Muscle of back (tissue), 13 donors: ENCODE measurements at places on chromosomes 2 and 18. TPM values are rescaled to one million over a fixed set of nuclear protein-coding genes. Genes with fewer than 3 reads are reported as not detected.

OXER1 gene
- polyA plus RNA-seq = 4.6 TPM

PAX8 gene
- 3.6 TPM for polyA plus RNA-seq

LHCGR gene
- polyA plus RNA-seq = 0.13 TPM

SEC11C gene
- 15.3 TPM for polyA plus RNA-seq

CD28 gene
- polyA plus RNA-seq = 4.6 TPM

C1QL2 gene
- polyA plus RNA-seq = not detected

SLC5A7 gene
- polyA plus RNA-seq = 0.22 TPM

ALLC gene
- polyA plus RNA-seq = not detected

ACKR3 gene
- polyA plus RNA-seq = 35.7 TPM

TMEM182 gene
- 119 TPM for polyA plus RNA-seq

CYS1 gene
- 11.0 TPM for polyA plus RNA-seq

MAP4K3 gene
- 44.5 TPM for polyA plus RNA-seq

ALS2 gene
- 17.5 TPM for polyA plus RNA-seq

PDE11A gene
- 0.67 TPM for polyA plus RNA-seq

ARHGAP28 gene
- polyA plus RNA-seq = 30.6 TPM

GRCh38 chr2:25851740-25852503, 26.4 kb downstream of the ASXL2 start:
- DNase-seq = peak; percentile 54

GRCh38 chr2:173884025-173884802, 81.0 kb downstream of the SP3 start:
- no peak for DNase-seq

DNA sequence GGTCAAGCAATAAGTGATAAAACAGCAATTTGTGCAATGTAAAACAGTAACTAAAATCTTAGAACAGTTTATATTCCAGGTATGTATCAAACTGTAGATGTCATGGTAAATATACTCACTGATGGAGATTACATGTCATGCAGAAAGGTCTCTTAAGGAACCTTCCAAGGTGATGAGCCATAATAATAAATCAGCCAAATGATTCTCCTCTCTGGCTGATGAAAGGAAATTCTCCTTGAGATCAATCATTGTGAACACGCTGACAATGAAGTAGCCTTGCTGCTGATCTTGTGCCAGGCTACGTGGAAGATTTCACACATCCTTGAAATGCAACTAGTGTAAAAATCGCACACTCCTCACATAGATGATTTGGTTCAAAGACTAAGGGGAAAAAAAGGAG, 392.5 kb upstream of the CDH7 start:
- DNase-seq = no peak

- no peak for DNase-seq
Observed at GRCh38 chr2:71829008-71829407, 318.7 kb downstream of the CYP26B1 start.

DNA sequence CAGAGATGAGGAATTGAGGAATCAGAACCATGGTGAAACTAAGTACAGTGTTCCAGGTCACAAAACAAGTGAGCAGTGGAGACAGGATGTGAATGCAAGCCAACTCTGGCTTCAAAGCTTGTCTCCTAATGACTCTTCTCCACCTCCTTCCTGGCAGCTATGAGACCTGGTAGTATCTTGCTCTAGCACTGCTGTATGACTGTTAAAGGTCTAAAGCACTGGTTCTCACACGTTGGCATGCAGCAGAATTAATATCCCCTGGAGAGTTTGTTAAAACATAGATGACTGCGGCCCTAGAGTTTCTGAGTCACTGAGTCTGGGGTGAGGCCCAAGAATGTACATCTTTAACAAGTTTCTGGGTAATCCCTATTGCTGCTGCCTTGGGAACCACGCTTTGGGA, 63.3 kb downstream of the SUCLG1 start:
- no peak for DNase-seq

GRCh38 chr2:235709969-235710879, 216.4 kb downstream of the AGAP1 start:
- no peak for DNase-seq

- DNase-seq = peak; percentile 68
Observed at GRCh38 chr2:201406077-201406662, 45.1 kb downstream of the TRAK2 start.

GRCh38 chr18:28201056-28201455, 24.1 kb upstream of the CDH2 start:
- no peak for DNase-seq

- no peak for DNase-seq
Observed at GRCh38 chr2:166170356-166170755, 42.5 kb upstream of the SCN1A start.

- DNase-seq = no peak
Observed at GRCh38 chr2:165792104-165792454, 2.0 kb downstream of the GALNT3 start.

- no peak for DNase-seq
Observed at GRCh38 chr18:68713796-68714195, 1.1 kb downstream of the TMX3 start.

DNA sequence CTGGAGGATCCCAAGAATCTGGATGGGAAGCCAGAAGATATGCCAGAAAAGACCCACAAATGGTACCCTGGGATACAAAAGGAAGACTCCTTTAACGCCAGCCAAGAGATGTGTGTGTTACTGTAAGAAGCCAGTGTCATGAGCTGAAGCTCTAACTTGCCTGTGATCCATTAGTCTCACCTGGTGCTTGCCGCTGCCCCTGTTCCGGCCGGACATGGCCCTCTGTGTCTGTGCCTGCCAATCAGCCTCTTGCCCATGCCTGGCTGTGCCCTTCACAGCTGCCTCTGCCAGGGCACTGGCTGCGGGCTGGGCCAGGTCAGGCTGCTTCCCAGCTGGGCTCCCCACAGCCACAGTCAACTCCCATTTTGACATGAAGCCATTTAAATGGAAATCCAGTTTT, 55.4 kb downstream of the POU3F3 start:
- DNase-seq = no peak

GRCh38 chr2:10101491-10101890, 21.0 kb upstream of the RRM2 start:
- DNase-seq = no peak

- peak; percentile 10 for DNase-seq
Observed at GRCh38 chr2:73925853-73926492, 707 bp upstream of the DGUOK start.

DNA sequence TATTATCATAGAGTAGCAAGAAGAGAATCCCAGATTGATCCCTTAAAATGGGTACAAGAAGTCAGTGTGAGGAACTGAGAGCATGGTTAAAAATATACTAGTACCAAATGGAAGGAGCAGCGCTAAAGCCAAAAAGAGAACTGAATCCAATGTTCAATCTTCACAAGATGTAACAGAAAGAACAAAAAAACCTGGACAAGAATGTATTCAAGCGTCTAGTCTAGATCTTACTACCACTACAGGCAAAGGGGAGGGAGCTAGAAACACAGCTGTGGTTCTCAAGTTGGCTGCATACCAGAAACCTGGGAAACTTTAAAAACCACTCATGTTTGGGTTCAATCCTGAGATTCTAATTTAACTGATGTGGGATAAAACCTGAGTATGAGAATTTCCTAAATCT, 57.5 kb downstream of the PIAS2 start:
- peak; percentile 50 for DNase-seq
